BE2C (cell line): ENCODE measurements at places on chromosomes 5 and 9.

GRCh38 chr9:136282272-136282861 is 21.5 kb downstream of the CCDC187 start:
- DNase-seq, result no peak

DNA sequence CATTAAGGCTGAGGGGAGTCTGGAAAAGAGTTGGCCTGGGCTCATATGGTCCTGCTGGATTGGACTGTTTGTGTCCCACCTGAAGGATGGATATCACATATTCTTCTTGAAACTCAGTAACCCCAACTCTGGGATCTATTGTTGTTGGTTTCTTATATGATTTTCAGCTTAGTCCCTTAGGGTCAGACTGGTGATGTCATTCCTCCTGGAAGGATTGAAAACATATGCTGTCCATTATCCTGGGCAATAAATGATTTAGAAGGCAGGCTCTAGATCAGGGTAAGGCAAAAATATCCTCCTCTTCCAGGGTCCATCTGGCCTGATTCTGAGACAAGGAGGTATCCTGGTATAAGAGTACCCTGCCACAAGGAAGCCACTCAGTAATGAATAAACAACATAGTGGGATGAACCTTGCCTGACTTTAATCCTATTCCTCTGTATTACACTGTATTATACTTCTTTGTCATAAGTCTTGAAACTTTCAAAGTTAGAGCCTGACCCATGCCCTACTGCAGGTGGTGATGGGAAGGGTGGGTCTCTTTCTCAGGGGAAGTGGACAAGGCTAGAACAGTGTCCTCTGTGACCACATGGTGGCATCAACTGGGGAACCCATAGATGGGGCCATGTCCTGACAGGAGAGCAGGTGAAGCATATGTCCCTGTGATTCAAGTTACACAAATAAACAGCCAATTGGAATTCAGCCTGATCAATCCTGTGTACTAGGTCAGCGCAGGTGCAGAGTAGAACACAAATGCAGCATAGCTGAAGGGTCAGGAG is 454.4 kb upstream of the TRPC7 start:
- no peak for DNase-seq

GRCh38 chr5:135030123-135030955 is 3.7 kb downstream of the PITX1 start:
- DNase-seq, result no peak

GRCh38 chr5:129170050-129170449 is 75.5 kb downstream of the ISOC1 start:
- DNase-seq, result no peak

DNA sequence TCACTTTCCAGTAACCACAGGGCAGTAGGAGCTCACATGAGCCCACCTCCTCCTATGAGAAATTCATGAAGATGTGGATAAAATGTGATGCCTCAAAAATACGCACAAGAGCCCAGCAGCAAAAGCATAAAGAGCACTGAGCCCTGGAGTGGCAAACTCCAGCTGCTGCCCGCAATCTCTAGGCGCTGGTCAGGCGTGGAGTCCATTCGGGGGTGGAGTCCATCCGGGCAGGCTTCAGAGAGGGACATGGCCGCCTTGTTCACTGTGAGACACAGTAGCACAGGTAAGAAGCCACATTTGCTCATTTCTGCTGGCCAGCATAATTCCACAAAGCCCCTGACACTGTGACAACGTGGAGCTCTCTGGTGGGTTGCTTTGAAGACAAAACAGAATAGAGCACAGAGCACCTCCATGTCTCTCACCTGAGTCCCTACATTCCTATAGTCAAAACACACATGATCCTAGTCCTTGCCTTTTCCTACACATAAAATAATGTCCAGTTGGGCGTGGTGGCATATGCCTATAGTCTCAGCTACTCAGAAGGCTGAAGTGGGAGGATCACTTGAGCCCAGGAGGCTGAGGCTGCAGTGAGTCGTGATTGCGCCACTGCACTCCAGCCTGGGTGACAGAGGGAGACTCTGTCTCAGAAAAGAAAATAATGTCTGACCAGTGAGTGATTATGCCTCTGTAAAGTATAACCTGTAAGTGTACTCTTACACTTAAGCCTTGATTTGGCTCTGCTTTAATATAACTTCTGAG is 365.2 kb downstream of the GADD45G start:
- no peak for DNase-seq

DNA sequence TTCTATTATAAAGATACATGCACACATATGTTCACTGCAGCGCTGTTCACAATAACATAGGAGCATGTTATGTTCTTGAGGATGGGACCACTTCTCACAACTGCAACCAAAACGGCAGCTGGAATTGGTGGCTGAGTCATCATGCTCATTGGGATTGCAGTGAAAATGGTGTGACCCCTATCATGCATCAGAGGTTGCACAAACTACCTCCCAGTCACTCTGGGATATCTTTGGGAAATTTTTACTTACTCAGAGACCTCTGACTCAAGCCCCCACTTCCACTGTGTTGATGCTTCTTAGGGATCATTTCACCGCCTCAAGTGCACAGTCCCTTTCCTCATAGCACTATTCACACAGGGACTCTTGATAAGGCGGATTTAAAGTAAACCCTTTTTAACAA is 474.1 kb downstream of the BNC2 start:
- no peak for DNase-seq
